ENCODE measurements at places on chromosomes 6 and 20. TPM values are rescaled to one million over a fixed set of nuclear protein-coding genes. Genes with fewer than 3 reads are reported as not detected.

- no peak for ATAC-seq
Measured at GRCh38 chr6:20814494-20814893, 280.2 kb downstream of the CDKAL1 start.

GRCh38 chr6:165774903-165775601 lies 112.0 kb upstream of the PDE10A start:
- ATAC-seq, result no peak

The GMPR gene
- total RNA-seq, result 0.30 TPM

DNA sequence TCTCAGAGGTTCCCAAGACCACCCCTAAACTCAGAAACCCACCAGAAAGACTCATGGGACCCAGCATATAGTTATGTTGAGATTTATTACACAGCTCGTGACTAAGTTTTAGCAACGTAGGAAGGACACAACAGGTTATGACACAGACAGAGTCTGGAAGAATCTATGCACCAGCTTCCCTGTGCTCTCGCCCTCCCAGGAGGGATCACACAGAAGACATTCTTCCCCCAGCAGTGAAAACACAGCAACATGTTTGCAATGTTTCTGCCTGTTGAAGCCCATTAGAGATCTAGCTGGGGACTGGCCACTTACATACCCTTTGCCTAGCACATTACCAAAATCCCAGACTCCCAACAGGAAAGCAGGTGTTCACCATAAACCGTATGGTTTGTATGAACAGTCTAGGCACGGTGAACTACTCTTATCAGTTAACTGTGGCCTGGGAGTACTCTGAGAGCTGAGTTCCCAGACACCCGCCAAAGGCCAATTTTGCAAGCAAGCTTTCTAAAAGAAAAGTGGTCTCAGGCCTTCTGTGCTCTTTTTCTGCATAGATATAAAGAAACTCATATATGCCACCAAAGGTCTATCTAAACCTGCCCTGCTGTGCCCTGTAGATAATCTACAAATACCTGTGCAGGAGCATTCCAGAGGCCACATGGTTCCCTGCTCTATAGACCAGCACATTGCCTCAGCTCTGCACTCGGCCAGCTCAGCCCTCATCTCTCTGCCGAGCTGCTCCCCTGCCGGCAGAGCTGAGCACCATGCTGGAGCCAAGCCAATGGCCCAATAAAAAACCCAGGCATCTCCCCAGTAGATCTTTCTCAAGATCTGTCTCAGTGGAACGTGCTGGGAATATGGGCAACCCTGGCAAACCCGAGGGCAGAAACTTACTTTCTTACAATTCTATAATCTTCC lies 69.6 kb upstream of the SMIM28 start:
- no peak for ATAC-seq

The ZSWIM1 gene
- total RNA-seq, result 16.0 TPM
